Panc1 (cell line): ENCODE measurements at places on chromosomes 1 and 21.

- no peak for DNase-seq
Measured at GRCh38 chr1:3570066-3570986, 41.0 kb downstream of the MEGF6 start.

- no peak for DNase-seq
Measured at GRCh38 chr21:41631564-41632461, 123.9 kb upstream of the TMPRSS2 start.

DNA sequence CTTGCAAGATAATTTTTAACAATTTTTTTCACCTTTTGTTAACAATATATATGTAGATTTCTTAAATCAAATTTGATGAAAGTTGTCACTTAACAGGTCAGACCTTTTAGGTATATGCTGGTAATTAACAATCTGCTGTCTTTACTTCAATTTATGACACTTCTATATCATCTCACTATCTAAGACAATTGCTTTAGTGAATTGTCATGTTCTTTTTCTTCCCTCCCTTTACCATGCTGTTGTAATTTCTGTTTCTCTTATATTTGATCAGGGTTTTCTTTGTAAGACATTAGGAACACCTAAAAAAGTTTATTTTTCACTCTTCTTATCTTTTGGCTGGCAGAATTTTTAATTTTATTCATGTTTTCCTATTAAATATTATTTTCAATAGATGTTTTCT lies 2.0 kb downstream of the IFI16 start:
- DNase-seq = no peak

DNA sequence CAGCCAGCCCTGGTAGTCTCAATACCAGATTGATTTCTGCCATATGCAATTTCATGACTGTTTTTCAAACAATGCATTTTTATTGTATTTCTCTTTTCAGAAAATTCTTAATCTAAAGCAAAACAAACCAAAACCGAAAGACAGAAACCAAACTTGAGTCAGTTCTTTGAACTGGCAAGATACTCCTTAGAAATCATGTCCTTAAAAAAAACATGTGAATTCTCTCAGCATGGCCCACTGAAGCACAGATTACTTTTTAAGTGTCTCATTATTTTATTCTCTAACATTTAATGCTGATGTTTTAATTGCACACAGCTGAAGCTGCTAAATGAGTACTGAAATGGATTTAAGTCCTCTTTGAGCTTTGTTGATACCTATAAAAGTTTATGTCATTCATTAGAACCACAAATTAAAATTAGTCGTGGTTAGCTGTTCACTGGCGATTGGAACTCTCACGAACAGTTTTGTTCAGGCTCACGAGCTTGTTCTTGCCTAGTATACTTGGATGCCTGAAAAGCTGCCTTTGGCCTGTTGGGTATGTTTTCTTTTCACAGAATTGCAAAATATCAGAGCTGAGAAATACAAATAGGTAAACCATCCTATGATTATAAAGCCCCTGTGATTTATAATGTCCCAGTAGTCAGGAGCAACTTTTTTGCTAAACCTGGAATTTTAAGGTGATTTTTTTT lies 87.5 kb downstream of the CAMTA1 start:
- no peak for DNase-seq

- DNase-seq = no peak
Measured at GRCh38 chr1:72526926-72527325, 244.6 kb upstream of the NEGR1 start.

DNA sequence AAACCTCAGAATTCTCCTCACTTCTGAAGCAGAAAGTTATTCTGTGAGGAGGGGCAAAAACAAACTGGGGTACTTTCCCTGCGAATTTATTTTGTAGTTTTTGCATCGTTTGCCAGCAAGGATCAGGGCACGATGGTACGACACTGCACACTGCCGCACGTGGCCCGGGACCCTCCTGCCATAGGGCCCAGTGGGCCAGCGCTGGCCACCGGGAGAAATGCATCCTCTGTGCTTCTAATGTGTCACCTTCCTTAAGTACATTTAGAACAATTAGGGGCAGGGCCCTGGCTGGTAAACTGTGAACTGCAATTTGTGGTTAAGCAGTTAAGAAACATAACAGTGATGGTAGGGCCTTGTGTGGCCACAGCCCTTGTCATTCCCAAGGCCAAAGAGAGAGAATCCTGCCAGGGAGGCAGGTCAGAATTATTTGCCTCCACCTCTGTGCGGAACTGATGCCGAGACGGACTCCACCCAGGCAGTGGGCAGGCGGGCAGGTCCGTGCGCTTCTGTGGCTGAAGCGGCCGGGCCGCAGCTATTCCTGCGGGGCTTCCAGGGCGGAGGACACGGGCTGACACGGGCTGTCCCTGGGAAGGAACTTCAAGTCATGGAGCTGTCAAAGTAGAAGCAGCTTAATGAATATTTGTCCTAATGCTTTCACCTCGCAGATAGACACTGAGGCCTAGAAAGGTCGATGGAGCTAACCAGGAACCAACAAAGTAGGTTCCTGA lies 12.5 kb downstream of the GPR137B start:
- no peak for DNase-seq

GRCh38 chr1:7404046-7404742 lies 366.9 kb upstream of the VAMP3 start:
- DNase-seq = no peak

DNA sequence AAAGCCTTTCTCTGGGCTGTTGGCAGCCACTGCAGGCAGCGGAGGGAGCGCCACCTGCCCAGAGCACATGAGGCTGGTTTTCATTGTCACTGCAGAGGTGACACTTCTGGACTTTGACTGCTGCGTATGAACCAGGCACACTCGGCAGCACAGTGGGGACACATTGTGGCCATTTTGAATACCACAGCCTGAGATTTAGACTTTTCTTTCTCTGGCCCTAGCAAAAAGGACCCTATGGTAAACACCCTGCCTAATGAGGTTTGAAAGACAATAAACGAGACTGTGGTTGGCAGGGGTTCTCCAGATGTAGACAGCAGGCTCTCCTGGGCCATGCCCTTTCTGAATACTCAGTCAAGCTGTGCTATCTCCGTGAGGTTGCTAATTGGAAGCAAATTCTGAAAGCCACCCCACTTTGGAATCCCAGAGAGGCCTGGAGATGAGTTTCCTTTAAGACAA lies 12.0 kb upstream of the KCNE2 start:
- DNase-seq = no peak

DNA sequence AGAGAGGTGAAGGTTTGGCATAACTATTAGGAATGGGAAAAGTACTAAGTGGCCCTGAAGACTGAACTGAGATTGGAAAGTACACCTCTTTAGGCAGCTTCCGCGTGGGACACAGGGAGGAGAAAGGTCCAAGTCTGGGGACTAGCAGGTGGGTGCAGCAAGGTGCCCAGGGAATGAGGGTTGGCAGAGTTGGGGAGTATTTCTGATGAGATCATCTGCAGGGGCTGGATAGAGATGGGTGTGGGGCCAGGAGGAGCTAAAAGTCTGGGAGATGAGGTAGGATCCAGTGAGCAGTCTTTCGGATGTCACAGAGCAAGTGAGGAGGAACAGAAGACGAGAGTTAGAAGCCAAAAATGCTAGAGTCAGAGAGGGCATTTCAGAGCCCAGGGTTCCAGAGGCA lies 36.1 kb downstream of the CDCA8 start:
- no peak for DNase-seq

DNA sequence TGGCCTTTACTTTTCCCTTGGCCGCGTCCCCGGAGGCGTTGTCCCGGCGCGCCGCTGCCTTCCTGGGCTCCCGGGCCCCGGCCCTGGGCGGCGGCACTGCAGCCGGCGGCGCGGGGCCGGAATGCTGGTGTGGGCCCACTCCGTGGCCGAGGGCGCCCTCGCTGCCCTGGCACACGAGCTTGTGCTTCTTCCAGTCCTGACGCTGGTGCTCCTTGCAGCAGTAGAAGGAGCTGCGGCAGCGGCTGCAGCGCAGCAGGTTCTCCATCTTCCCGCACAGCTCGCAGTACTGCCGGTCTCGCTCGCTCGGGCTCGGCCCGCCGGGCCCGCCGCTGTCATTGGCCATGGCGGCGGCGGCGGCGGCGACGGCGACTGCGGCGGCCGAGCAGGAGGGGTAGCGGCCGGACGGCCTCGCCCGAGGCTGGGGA lies 529 bp downstream of the EGLN1 start:
- no peak for DNase-seq

GRCh38 chr1:153058826-153059784 lies 1.8 kb upstream of the SPRR2A start:
- DNase-seq = no peak

- DNase-seq = peak; percentile 93
Measured at GRCh38 chr1:52002038-52002917, 11.8 kb upstream of the RAB3B start.

DNA sequence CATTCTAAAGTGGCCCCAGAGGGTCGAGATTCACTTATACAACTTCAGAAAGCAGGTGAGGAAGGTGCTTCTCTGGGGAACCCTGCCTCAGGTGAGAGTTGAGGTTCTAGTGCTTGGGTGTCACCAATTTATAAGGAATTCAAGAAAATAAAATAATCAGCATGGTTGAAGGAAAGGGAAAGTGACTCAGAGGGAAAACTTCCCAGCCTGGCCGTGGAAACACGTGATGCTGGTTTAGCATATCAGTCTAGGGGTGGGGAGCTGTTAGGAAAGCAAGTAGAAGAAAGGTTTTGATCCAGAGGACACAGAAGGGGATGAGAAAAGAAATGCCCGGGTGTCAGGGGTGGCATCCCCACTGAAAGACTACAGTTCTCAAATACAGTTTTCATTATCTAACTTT lies 37.7 kb upstream of the TMEM125 start:
- DNase-seq = no peak

- no peak for DNase-seq
Measured at GRCh38 chr1:115117298-115117697, 28.0 kb upstream of the TSPAN2 start.

- no peak for DNase-seq
Measured at GRCh38 chr1:67893126-67893495, 59.8 kb upstream of the GNG12 start.

- no peak for DNase-seq
Measured at GRCh38 chr1:40633931-40634376, 31.5 kb downstream of the RIMS3 start.

DNA sequence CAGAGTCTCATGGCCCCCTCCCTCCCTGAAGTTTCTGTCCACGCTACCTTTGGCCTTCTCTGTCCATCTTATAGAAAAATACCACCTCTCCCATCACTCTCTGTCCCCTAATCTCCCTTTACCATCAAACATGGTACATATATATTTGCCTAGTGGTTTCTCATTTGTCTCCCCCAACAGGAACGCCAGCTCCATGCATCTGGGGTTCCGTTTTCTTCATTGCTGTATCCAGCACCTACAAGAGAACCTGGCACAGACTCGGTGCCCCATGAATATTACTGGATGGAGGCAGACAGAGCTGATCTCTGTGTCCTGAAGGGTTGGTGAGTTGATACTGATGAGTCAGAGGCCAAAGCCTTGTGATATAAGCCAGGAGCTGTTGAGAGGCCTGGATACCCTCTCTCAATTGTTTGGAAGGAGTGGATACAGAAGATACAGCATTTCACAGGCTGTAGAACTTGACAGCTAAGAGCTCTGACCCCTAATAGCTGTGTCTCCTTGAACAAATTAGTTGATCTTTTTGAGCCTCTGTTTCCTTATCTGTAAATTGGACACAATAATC lies 21.9 kb downstream of the HEYL start:
- no peak for DNase-seq

- DNase-seq = no peak
Measured at GRCh38 chr21:45180246-45180599, 105.8 kb downstream of the ADARB1 start.

GRCh38 chr1:40423264-40423642 lies 27.0 kb upstream of the ZFP69B start:
- DNase-seq = no peak

DNA sequence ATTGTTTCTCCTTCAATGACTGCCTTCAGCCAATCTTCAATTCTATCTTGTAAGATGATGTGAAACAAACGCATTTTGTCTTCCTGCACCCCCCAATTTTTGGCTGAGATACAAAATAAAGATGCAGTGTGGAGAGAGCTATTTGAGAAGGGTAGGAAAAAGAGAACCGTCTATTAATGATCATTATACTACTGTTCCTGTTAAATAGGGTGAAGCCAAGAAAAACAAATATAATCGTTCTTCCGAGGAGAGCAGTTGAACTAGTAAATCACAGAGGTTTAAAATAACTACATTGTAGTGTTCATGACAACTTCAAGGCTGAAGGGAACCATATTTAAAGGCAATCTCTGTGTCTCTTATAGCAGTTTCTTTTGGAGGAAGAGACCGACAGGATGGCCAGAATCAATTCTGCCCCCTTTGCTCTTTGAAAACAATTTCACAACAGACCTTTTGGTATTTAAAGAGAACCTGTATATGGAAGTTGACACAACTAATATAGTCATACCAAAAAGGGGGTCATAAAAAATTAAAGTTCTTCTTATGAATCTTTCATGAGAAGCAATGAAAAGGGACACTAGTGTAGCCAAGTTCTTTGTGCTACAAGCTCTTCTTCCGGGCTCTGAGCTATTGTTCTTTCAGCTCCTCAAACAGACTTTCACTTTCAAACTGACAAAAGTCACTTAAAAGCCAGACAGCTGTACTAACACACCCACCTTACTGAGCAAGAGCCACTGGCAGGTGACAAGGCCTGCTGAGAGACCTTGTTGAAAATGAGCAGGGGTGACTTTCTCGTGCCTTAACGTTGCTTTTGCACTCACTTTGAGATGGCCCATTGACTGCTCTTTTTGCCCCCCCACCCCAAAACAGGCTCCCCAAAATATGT lies 30.9 kb downstream of the PROX1 start:
- DNase-seq = no peak

DNA sequence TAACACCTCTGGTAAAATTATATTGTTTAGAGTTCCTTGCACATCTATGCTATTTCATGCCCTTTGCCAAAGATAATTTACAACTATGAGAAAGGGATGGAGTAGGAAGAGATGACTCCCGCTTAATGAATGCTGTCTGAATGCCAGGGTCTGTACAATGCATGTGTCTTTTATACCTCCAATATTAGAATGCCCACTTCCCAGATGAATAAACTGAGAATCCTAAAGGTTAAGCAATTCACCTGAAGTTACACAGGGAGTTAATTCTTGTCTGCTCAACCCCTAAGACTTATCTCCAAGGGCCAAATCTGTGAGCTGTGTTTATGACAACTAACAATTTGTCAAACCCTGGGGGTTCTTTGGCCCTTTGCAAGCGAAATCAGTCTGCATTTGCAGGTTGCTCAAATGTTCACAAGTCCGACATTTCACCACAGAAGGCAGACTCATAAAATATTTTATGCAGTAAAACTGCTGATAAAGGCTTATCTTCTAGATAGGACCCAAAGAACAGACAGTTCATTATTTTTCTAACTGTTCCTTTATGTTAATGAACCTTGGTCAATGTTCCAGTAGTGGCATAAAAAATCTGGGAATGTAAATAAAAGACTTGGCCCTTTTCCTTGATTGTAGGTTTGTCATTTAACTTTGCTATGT lies 50.2 kb upstream of the ATP1A1 start:
- DNase-seq = no peak

GRCh38 chr1:89005286-89006151 lies 13.1 kb upstream of the KYAT3 start:
- DNase-seq = no peak

- no peak for DNase-seq
Measured at GRCh38 chr1:201898992-201899391, 10.3 kb downstream of the SHISA4 start.
